ENCODE measurements at places on chromosomes 7 and 10. TPM values are rescaled to one million over a fixed set of nuclear protein-coding genes. Genes with fewer than 3 reads are reported as not detected.

The SLC13A1 gene
- total RNA-seq = not detected

The RAPGEF5 gene
- total RNA-seq = 43.9 TPM

The TFR2 gene
- total RNA-seq = 1.4 TPM

The PLEKHA1 gene
- 40.2 TPM for total RNA-seq

The CABCOCO1 gene
- total RNA-seq = 2.0 TPM

The CTBP2 gene
- 36.7 TPM for total RNA-seq

The STOX1 gene
- total RNA-seq = 5.7 TPM

The FAM200A gene
- total RNA-seq = 6.8 TPM

The OR6B1 gene
- not detected for total RNA-seq

The SPDYE9 gene
- total RNA-seq = 0.10 TPM

The MBL2 gene
- not detected for total RNA-seq

The SGCE gene
- 113 TPM for total RNA-seq

The KIF11 gene
- total RNA-seq = 15.1 TPM

The LIPM gene
- 17.1 TPM for total RNA-seq

The OGDHL gene
- 0.89 TPM for total RNA-seq

The TMEM178B gene
- total RNA-seq = 0.49 TPM

The HECW1 gene
- 1.8 TPM for total RNA-seq

The KEL gene
- total RNA-seq = 4.5 TPM

The KIAA1549 gene
- total RNA-seq = 3.0 TPM

The LHFPL3 gene
- total RNA-seq = 0.39 TPM

The GIMAP5 gene
- 11.5 TPM for total RNA-seq

The RAMP3 gene
- 3.5 TPM for total RNA-seq

The APBB1IP gene
- 9.5 TPM for total RNA-seq

The HDAC9 gene
- total RNA-seq = 28.2 TPM

The RET gene
- total RNA-seq = 9.3 TPM
